ENCODE measurements at places on chromosomes 6 and 20.
A peak's percentile ranks its signal among the peaks of the same experiment; 100 is the strongest.

GRCh38 chr6:149056777-149057463 is 260.6 kb upstream of the TAB2 start:
- DNase-seq, result no peak

GRCh38 chr6:13467216-13467600 is 20.2 kb downstream of the GFOD1 start:
- DNase-seq, result no peak

DNA sequence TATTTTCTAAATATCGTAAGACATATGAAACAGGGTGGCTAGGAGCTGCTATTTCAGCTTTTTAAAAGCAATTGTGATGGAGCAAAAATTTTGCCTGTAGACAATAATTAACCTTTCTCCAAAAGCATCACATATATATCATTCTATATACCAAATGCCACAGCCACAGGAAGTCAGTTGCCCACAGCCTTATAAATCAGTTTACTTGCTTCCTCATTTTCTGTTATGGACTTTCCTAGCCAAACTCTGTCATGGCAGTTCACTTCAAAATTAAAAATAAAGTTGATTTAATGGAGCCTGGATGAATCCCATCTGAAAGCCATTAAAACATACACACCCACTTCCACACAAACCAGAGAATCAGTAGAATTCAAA is 93.4 kb upstream of the NHSL1 start:
- no peak for DNase-seq

DNA sequence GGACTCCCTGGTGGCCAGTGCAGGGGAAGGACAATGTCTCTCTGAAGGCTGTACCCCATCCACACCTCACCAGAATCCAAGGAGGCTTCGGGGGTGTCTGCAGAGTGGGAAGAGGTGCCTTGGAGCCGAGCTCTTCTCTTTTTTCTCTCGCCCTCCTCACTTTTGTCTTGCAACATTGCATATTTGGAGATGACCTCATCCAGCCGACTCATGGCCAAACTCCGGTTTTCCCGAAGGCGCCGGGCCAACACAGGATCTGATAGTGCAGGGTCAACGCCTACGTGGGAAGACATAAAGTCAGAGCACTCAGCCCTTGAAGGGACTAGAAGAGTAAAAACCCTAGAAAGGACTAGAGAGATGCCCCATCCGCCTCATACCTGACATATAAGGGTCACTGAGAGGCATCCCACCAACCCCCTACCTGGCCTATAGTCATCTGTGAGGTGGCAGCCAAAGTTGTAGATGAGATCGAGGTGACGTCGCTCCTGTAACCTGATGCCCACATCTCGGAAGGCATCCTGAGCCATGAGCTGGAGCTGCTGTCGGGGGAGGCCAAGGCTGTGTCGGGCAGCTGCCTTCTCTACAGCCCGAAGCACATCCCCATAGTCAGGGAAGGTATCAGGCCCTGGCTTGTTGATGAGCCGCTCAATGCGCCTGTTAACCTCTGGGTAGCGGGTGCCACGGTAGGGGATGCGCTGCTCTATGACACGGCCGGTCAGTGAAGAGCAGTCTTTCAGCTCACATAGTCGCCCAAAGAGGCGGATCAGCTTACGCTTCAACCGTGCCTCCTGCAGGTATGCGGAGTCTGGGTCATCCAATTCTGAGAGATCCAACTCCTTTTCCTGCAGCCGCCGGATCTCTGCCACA is 3.0 kb upstream of the ZBTB22 start:
- no peak for DNase-seq

GRCh38 chr20:55740076-55740475 is 265.2 kb downstream of the CBLN4 start:
- DNase-seq, result no peak

- no peak for DNase-seq
These were observed 38.5 kb downstream of the TRAM2 start for GRCh38 chr6:52538252-52538900.

DNA sequence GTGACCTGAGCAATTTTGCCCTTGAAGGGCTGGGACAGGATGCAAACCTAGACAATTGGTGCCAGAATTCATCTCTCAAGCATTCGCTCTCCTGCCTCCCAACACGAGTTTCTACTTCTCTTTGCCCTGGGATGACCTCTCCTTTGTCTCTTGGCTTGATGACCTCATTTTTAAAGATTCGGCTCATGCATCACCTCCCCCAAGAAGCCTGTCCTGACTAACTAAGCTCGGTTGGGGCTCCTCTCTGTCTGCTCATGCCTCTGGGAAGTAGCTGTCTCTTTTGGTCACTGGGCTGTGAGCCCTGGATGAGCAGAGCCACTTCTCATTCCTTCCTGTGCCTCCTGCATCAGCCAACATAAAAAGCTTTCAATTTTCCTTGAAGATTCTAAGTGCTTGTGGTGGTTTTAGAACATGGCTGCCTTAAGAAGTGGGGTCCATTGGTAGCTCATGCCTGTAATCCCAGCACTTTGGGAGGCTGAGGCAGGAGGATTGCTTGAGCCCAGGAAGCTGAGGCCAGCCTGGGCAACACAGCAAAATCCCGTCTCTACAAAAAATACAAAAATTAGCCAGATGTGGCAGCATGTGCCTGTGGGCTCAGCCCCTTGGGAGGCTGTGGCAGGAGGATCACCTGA is 11.1 kb upstream of the TCF15 start:
- no peak for DNase-seq

DNA sequence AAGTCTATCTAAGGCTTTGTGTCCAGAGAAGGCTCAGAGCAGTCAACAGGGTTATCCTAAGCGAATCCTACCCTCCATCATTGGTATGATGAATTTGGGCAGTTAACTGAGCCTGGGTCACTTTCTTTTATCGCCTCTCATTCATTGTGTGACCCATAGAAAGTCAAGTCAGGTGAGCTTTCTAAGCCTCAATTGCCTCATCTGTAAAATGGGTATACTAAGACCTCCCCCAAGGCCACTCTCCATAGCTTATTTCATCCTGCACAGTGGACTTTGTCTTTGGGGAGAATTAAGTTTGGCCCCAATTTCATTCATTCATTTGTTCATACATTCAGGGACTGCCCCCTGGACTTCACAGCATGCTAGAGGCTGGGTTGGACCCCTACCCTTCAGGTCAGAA is 110.5 kb downstream of the DHX35 start:
- DNase-seq, result no peak

- no peak for DNase-seq
These were observed 30.5 kb upstream of the SNRPB2 start for GRCh38 chr20:16699293-16699692.

DNA sequence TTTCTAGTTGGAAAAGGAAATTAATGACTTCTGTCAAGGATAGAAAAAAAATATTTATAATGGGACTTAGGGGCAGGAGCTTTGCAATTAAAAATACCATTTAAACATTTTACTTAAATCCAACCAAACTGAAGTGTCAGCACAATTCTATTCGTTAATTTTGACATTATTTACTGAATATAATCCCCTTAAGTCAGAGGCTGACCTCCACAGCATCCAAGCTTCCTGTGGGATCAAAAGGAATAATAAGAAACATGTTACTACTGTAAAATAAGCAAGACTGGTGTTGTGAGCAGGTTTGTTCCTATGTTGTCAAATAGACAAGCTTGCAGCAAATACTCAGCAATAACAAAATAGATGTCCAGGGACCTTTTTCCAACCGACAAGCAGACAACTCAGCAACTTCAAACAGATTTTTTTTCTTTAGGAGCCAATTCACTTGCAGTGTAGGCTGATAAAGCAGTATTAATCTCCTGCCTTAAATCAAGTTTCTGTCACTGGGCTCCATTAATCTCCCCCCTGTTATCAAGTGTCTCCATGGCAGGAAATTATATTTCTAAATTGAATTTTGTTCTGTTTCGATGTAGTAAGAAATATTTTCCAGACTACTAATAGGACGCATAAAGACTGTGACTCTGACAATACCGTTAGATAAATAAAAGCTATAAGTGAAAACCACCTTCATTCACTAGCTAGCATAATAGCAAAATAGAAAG is 157.4 kb downstream of the HACE1 start:
- no peak for DNase-seq

DNA sequence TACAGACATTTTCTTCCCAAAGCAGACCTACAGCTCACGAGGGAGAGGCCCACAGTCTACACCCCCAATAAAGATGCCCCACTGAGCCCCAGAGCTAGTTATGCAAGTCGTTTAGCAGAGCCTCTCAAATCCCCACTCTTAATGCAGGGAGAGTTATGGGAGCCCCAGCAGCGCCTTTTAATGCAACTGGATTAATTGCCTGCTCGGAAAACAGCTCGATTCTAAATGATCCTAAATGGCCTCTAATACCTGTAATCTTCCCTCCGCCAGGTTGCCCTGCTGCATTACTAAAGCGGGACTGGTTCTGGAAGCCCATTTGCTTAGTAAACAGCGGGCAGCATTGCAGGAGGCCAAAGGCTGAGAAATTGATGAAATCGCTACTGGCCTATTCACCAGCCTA is 656.9 kb downstream of the PTPRT start:
- no peak for DNase-seq

DNA sequence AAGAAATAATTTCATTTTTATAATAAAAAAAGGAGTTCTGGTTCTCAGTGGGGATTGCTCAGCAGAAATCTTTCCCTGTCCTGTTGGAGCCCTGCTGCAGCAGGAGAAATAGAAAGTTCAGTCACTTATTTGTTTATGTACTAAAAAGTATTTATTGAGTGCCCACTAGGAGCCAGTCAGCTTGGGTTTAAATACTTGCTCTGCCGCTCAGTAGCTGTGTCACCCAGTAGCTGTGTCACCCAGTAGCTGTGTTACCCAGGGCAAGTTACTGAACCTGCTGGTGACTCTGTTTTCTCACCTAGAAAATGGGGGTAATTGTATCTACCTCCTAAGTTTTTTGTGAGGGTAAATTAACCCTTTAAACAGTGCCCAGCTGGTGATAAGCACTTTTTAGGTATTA is 32.9 kb downstream of the FOXF2 start:
- no peak for DNase-seq

DNA sequence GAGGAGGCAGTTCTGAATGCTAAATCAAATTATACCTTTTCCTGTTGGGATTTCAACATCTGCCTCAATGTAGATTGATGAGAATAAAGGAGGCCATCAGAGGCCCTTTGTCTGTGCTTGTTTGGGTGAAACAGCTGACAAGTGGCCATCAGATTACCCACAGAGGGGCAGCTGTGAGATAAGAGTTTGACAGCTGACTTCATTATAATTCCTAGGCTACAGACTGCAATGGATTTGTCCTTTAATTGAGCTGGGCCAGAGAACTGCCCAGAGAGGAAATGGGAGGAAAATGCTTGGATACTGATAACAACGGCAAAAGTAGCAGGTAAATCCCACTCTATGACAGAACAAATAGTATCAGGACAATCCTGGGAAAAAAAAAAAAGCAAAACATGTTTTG is 649.4 kb downstream of the HDGFL1 start:
- DNase-seq, result no peak

DNA sequence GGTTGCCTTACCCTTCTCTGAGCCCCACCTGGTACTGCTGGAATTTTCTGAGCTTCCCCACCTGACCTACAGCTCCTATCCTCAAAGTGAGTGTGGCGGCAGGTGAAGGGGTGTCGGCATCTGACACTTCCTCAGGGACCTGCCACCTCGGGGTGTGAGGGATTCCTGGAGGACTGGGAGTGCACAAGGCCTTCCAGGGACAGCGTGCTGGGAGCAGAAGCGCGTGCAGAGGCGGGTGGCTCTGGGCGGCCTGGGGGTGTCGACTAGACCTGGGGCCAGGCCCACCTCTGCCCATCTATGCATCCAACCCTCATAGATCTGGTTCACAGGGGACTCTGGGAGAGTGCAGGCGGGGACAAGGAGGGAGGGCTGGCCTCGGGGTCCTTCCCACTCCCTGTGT is 7.8 kb downstream of the DLGAP4 start:
- no peak for DNase-seq

- DNase-seq, result peak; percentile 86
These were observed 21.6 kb upstream of the GFOD1 start for GRCh38 chr6:13508711-13509705.

- no peak for DNase-seq
These were observed 30.6 kb downstream of the REPS1 start for GRCh38 chr6:138957484-138957883.

GRCh38 chr6:166423781-166424180 is 41.0 kb upstream of the MPC1 start:
- DNase-seq, result no peak

DNA sequence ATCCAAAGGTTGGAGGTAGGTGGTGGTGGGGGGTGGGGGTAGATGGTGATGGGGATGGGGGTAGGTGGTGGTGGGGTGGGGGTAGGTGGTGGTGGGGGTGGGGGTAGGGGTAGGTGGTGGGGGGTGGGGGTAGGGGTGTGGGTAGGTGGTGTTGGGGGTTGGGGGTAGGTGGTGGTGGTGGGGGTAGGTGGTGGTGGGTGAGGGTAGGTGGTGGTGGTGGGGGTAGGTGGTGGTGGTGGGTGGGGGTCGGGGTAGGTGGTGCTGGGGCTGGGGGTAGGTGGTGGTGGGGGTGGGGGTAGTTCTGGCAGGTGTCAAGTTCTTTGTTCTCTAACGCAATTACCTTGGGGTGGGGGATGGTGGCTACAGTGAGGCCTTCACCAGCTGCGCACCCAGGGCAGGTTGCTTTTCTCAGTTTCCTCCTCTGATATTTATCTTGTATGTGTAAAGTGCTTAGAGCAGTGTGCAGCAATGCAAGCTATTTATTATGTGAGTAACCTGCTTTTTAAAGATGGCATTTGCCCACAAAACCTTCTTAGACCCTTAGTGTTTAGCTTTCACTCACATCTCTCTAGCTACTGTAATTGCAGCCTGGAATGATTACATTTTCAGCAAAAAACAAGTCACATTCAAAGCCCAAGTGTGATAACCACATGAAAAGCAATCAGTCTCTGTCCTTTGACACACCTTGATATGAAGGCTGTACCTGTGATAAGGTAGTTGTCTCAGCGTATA is 8.2 kb upstream of the CCDC167 start:
- no peak for DNase-seq

- DNase-seq, result no peak
These were observed 258.1 kb downstream of the BMP2 start for GRCh38 chr20:7025635-7026034.

DNA sequence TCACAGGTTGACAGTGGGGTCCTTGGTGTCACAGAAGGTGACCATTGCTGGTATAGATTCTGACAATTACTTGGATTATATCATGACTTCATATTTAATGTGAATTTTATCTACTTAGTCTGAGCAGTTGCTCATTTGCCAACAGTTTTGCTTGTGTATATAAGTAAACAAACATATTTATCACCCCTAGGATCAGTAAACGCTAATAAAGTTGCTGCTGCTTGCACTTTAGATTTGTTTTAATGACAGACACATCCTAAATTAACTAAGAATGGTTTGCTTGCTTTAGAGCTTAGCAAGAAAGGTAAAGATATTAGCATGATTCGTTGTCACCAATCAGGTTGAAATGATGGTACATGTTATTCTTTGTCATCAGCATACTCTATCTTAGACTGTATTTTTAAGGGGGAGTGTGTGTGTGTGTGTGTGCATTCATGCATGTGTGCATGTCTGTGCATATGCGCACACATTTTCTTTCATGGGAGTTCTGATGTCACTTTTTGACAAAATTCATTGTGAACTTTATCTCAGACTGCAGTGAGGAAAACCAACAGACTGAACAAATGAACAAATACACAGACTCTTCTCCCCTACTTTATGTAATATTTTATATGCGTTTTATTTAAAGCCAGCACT is 782.6 kb upstream of the FLRT3 start:
- DNase-seq, result no peak

- DNase-seq, result no peak
These were observed 2.4 kb downstream of the EDEM2 start for GRCh38 chr20:35144694-35145093.
